ENCODE measurements at places on chromosomes 7 and 10. TPM values are rescaled to one million over a fixed set of nuclear protein-coding genes. Genes with fewer than 3 reads are reported as not detected.
A peak's percentile ranks its signal among the peaks of the same experiment; 100 is the strongest.

IGF2BP3 gene
- total RNA-seq, result 1.7 TPM

SPDYE3 gene
- not detected for total RNA-seq

DNA sequence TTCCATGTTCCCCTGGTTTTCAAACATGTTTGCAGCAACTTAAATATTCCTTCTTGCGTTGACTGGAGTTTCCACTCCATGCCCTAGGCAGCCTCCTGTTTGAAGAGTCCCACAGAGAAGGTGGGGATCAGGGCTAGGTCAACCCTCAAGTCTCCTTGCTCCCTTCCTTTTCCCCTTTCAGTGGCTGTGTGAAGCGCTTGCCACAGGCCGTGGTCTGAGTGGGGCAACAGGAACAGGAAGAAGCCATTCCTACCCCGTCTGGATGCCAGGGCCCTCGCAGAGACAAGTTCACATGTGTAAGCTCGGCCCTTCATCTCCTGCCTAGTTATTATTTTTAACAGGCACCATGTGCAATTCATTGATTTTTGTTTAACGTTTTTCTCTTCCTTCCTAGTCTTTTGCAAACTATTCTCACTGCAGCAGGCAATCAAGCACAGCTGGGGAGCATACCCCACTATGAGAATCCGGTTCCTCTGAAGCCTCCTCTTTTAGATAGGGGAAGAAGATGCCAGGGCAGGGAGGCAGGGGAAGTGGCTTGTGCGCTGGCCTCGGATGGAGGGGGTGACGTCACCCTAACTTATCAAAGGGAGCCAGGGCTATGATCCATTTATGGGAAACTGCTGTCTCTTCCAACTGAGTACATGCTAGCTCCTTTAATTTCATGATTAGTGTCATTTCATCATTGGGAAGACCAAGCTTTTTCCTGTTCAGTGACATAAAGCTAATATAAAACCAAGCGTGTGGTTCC lies 64.2 kb downstream of the PRLHR start:
- DNase-seq, result peak; percentile 87

GRCh38 chr10:28840202-28840601 lies 162.9 kb downstream of the BAMBI start:
- no peak for DNase-seq

- DNase-seq, result no peak
These were observed 13.2 kb downstream of the HDAC9 start for GRCh38 chr7:18508443-18509427.

POMZP3 gene
- 8.1 TPM for total RNA-seq

Measured in esophagus muscularis mucosa (tissue), 4 donors.